ENCODE measurements at places on chromosomes 16 and 17.
A peak's percentile ranks its signal among the peaks of the same experiment; 100 is the strongest.

DNA sequence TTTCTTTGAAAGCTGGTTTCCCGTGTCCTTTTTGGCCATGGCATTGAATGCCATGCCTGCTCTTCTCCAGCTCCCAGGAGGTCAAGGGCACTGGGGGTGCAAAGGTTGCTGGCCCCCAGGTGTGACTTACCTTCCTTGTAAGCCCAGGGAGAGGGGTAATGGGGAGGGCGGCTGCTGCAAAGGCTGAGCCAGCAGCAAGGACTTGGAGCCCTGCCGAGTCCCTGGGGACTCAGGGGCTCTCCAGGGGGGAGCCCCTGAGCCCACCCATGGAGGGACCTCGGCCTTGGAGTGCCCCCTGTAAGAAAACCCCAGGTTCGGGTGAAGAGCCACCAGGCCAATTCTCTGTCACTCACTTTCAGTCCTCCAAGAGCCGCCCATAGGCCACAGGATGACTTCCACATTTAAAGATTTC is 5.9 kb upstream of the CCL22 start:
- DNase-seq, result no peak

DNA sequence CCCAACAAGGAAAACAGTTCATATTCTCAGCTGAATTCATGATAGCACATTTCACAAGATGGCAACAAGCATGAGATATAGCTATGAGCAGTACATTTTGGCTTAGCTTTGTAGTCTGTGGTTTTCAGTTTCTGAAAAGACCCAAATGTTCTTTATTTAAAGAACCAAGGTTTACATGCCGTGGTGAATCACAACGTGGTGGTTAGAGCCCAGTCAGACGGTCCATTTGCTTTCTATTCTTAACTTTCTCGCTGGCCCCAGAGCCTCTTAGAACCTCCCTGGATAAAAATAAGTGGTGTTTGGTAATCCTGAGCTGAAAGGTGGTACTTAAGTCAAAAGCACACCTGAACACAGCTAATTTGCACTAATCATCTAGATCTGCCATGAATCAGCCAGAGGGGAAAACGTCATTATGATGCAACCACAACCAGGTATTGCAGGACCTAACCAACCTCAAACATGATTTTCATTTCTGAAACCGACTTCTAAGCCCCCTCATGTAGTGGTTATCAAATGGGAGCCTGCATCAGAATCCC is 18.6 kb upstream of the HAPSTR1 start:
- DNase-seq, result no peak

- DNase-seq, result no peak
These were observed 2.3 kb downstream of the CTDNEP1 start for GRCh38 chr17:7249214-7249613.

GRCh38 chr17:58873926-58874325 is 118.3 kb downstream of the PPM1E start:
- DNase-seq, result no peak

GRCh38 chr17:71183066-71183660 is 937.7 kb upstream of the SOX9 start:
- no peak for DNase-seq

- no peak for DNase-seq
These were observed 650.9 kb downstream of the KCNJ2 start for GRCh38 chr17:70820276-70820675.

DNA sequence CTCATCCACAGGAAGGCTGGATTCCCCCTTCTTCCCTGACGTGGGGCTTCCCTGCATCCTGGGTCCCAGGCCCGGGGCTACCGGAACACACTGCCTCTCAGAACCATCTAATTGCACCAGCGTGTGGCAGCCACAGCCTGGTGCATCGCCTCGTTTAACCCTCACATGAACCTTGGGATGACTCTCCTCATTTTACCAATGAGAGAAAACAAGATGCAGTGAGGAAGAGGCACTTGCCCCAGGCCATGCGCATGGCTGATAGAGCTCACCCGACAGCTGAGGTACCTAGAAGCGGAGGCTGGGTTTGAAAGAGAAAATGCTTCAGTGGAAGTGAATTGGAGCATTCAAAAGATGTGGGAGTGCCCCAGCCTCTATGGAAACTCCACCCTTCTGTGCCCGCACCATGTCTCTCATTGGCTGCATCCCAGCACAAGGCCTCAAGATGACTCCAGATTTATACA is 162.3 kb downstream of the KATNIP start:
- DNase-seq, result no peak

GRCh38 chr17:60579551-60579950 is 20.4 kb upstream of the PPM1D start:
- no peak for DNase-seq

DNA sequence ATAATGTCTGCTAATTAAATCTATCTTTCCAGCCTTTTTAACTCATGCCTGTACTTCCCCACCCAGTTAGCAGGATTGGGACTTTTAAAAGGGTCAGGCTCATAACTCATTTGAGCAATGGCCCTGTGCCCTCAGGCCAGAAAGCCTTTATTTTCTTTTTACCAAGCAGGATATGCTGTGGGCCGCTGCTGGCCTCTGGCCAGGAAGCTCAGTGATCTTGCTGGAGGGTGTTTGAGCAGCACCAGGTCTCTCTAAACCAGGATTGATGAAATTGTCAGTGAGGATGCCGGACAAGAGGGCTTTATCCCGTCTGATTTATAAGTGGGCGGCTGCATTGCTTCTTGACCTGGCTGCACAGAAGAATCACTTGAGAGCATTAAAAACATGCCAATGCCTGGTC is 187.8 kb downstream of the RAB11FIP4 start:
- no peak for DNase-seq

- peak; percentile 7 for DNase-seq
These were observed 60.8 kb downstream of the TEX14 start for GRCh38 chr17:58630883-58631522.

- no peak for DNase-seq
These were observed 20.2 kb downstream of the TBCD start for GRCh38 chr17:82772026-82772425.

DNA sequence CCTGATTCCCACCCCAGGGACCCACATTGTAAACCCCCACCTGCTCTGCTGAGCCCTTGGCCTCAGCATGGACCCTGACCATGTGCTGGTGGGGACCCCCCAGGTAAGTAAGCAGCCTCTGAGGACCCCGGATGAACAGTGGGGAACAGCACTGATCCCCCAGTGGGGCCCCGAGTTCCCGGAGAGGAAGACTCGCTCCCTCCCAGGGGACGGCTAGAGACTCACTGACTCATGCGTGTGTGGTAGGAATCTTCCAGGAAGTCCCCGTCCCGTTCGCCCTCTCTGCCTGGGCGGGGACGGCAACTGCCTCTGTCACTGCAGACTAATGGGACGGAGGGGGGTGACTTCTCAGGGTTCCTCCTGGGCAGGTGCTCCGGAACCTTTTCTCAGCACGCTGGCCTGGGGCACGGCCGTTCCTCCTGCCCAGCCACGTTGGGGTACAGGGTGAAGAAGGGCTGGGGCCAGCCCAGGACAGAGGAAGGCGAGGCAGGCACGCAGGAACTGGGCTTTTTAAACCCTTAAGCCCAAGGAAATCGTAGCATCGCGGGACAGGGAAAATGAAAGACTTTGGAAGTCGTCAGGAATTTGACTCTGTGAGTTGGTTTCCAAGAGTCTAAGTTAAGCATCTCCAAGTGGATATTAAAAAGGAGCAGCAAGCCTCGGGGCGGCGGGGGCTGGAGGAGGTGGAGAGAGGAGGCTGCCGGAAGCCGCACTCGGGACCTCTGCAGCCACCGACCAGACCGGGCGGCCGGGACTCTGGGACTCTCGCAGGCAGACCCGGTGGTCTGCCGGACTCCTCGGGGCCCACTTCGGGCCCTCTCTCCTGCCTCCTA is 178.7 kb downstream of the SEC14L1 start:
- DNase-seq, result peak; percentile 66

DNA sequence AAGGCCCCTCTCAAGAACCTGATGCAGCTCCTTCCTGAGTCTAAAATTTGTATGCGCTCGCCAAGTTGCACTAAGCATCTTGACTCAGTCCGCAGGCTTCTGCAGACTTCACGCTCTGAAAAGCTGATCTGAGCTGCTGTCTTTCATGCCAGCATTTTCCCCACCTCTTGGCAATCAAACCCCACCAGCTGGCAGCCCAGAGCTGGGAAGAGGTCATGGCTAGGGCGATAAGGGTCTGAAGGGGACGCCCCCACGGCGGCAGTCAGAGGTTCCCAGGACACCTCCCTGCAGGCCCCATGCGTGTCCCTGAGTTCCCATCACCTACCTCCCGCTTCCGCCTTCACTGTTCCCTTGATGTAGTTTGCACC is 5.1 kb upstream of the UNC13D start:
- DNase-seq, result no peak

DNA sequence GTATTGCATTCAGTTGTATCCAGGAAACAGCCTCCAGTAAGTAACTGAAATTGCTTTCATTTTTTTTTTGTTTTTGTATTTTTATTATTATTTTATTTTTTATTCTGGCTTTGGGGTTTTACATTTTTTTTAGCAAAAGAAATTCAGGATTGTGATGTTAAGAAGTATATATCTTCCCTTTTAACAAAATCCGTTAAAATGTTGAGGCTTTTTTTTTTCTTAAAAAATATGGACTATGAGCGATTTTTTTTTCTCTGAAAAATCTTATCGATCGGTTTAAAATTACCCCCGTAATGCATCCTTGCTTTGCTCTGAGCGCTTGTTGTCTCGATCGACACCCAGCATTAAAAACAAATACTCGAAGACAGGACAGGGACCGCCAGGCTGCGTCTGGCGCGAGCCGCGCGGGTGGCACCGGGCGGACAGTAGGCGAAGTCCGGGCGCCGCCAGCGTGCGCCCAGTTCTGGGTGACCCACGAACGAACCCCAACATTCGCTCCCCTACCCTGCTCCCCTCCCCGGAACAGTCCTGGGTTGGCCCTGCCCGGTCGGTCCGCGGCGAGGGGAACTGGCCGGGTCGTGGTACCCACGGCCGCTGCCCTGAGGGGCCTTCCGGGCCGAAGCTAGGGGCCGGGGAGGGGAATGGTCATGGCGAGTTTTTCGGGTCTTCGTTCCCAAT is 482 bp downstream of the BAHCC1 start:
- no peak for DNase-seq

- no peak for DNase-seq
These were observed 70.5 kb downstream of the TIMM22 start for GRCh38 chr17:1067282-1067956.

GRCh38 chr17:73788111-73788510 is 143.9 kb upstream of the SDK2 start:
- no peak for DNase-seq
